RPMI7951 (cell line): ENCODE measurements at places on chromosomes 5 and 9.
A peak's percentile ranks its signal among the peaks of the same experiment; 100 is the strongest.

- peak; percentile 48 for DNase-seq
Observed at GRCh38 chr5:141172381-141173204, at the start of gene PCDHB7. Gene PCDHB7, plus strand, starts transcription at chr5:141172644. Its CDS starts 192 bp downstream, at chr5:141172836.

DNA sequence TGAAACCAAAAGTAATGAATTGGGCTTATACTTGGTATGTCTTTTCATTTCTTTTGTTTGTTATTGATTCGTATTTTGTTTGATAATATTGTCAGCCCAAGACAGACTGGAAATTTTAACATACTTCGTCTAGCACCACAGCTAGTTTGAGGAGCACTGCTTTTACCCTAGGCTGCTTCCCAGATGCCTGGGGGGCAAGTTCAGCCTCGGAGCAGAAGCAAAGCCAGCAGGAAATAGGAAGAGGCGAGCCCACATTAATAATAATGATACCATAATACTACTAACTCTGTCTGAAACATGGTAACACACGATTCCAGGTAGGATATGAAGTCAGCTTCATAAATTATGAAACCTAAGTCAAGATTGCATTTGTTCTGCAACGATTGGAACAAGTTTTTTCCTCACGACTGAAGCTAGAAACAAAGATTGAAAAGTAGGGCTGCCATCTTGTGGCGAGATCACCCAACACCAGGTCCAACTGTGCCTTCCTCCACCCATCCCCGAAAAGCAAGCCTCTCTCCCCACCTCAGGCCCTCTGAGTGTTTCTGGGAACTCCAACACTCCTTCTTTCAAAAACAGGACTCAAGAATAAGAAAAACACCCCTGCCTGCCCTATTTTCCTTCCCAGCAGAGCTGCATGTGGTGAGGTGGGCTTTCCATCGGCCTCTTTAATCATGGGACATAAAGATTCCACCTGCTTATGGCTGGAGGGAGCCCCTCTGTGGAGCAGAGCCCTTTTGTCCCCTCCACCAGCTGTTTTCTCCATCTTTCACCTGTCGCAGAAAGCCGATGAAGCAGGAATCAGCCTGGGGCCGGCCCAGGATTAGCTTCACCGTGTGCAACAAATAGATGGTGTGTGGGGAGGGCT lies 236.4 kb downstream of the CAAP1 start:
- DNase-seq, result peak; percentile 46

DNA sequence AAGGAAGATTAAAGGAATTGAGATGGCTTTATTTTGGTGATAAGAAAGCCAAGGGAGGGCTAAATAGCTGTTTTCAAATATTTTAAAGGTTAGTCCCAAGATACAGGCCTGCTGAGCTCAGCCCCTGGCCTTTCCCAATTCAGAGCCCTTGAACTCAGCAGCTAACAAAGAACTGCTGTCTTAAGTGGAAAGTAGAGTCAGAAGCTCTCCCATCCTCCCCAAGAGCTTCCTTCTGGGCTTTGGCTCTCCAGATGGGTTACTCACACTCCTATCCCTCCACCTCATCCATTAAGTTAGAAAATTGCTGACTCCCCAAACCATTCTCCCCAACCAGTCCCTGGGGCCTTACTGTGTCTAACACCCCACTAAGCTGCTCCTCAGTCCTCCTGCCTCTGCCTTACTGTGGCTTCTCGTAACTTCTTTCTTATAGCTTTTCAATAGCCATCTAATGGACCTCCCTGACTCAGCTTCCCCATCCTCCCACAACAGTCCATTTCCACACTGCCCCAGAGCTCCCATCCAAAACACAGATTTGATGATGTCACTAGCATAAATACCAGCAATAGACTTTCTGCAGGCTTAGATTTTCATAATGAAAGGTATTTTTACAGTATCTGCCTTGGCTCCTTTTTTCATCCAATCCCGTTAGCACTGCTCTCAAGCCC lies 239.1 kb downstream of the ENC1 start:
- no peak for DNase-seq

DNA sequence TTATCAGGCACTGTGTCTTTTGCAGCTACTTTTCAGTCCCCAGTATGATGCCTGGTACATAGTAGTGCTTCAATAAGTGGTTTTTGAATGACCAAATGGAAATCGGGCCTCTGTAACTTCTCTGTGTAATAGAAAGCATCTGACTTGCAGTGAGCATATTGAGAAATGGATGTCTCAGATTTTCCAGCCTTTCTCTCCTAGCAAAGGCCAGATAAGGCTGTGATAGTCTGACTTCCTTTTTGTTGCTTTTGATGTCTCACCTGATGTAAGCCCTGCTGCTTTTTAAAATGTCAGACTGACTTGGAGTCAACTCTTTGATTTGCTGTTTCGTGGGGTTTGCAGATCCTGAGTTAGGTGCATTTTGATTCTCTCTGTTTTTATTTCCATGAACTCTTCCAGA lies 590.0 kb upstream of the ZNF608 start:
- DNase-seq, result no peak

GRCh38 chr5:27472871-27473270 lies 434.5 kb upstream of the CDH9 start:
- peak; percentile 56 for DNase-seq

DNA sequence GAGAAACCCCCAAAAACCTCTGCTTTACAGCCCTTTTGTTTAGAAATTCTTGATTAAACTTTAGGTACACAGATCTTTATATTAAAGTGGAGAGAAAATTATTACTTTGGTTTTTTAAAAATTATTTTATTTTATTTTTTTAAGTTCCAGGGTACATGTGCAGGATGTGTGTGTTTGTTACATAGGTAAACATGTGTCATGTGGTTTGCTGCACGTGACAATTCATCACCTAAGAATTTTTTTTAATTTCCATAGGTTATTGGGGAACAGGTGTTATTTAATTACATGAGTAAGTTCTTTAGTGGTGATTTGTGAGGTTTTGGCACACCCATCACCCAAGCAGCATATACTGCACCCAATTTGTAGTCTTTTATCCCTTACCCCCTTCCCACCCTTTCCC lies 581.7 kb downstream of the CSNK1G3 start:
- DNase-seq, result no peak

DNA sequence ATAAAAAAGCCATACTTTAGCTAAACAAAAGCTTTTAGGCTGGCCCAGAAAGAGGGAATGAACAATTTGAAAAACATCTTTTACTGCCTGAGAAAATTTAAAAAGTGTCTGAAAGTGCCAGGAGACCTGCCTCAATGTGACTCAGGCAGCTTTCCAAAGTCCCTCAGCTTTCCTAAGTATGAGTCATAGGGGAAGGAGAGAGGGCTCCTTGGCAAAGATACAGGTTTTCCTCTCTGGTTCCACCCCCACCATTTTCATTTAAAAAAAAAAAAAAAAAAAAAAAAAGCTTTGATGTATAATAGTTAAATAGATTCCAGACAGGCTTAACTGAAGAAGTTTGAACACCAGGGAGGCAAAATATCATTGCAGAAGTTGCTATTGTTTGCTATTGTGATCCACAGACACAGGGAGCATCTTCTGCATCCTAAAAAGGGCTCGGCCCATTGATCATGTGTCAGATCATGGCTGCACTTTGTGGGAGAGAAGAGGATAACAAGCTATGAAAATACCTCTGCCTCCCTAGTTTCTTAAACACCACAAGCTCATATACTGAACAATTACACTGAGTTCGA lies 71.5 kb downstream of the MRPS27 start:
- peak; percentile 89 for DNase-seq

DNA sequence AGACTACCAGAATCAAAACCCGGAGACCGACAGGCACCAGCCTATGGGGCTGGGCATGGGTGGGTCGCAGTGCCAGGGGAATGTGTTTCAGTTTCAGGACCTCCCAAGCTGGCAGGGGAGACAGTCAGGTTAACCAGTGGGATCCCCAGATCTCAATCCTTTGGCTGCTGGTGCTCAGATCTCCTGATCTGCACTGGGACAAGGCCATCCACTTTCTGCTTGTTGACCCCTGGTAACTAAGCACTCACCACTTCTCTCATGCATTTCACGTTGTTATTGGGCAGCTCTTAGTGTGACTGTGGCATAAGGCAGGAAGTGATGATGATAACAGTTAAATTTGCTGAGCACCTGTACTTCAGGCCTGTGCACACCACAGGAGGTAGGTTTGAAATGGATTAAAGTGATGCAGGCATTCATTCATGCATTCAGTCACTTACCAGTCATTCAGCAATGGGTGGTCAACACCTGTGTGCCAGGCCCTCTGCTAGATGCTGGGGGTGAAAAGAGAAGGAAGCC lies 42.1 kb upstream of the STXBP1 start:
- DNase-seq, result peak; percentile 48

GRCh38 chr9:98654247-98654646 lies 54.5 kb downstream of the GABBR2 start:
- DNase-seq, result no peak

- no peak for DNase-seq
Observed at GRCh38 chr9:1490341-1491232, 440.4 kb downstream of the DMRT2 start.

DNA sequence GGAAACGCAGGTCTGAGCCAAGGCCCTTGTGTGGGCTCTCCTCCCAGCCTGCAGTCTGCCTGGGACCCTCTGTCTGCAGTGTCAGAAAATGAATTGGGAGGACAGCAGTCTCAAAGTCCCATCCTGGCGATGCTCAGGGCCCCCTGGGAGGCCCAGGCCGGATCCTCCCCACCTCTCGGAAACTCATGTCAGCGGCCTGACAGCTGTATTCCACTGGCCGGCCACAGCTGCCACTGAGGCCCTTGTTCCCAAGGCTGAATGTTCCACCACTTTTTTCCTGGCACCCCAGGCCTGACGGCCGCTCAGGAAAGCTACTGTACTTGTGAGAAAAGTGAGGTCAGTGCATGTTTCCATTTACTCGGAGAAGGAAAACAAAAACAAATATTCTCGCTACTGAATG lies 180.0 kb downstream of the FGF18 start:
- DNase-seq, result no peak

GRCh38 chr5:38556599-38557307 lies at the start of gene LIFR:
Gene LIFR, minus strand, starts transcription at chr5:38556646. Its CDS starts 25,999 bp downstream, at chr5:38530647.
- peak; percentile 73 for DNase-seq
